Left cardiac atrium (tissue), 4 donors: ENCODE measurements at places on chromosomes 6 and 20. TPM values are rescaled to one million over a fixed set of nuclear protein-coding genes. Genes with fewer than 3 reads are reported as not detected.
A peak's percentile ranks its signal among the peaks of the same experiment; 100 is the strongest.

The MCHR2 gene
- total RNA-seq: not detected

DNA sequence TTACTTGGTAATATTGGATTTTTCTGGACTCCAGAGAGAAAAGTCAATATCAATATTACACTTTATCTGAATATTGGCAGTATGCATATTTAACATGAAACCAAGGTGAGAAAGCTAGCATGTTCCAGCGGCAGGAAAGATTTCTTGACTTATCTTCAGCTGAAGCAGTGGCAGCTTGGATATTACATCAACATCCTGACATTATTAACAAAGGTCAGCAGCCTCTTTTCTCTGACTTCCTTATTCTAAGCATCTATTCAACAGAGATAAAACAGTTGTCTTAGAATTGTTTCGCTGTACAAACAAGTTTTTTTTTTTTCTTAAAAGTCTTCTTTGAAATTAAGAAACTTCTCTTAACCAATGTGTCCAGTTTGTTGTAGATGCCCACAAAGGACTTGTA, 11.8 kb downstream of the DCBLD1 start:
- DNase-seq: no peak

- no peak for DNase-seq
Observed at GRCh38 chr6:163457637-163458561, 43.4 kb downstream of the QKI start.

The GABRR2 gene
- 0.53 TPM for total RNA-seq

The PNPLA1 gene
- total RNA-seq: not detected

DNA sequence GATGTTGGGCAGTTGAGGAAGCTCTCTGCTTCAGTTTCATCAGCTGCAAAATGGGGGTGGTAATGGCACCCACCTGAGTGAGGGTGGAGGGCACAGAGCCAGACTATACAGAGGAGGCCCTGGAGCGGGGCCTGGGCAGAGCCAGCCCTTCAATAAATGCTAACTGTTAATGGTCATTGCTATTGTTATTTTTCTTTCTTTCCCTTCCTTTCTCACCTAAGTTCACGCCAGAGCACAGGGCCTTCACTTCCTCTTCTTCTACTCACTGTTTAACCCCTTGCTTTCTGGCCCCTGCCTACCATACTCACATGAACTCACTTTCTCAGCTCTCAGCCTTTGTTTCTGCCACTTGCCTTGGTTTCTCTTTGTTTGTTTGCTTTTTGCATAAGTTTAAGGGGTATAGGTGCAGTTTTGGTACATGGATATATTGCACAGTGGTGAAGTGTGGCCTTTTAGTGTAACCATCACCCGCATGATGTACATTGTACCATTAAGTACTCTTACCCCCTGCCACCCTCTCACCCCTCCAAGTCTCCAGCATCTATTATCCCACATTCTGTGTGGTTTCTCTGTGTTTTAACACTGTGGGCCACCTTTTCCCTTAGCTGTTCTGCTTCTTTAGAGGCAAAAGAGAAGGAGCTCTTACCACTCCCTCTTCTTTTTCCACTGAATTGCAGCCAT, 7.5 kb upstream of the RREB1 start:
- no peak for DNase-seq

- no peak for DNase-seq
Observed at GRCh38 chr20:3309226-3309625, 70.2 kb upstream of the SLC4A11 start.

The SEL1L2 gene
- 0.91 TPM for total RNA-seq

- no peak for DNase-seq
Observed at GRCh38 chr20:2101057-2101864, at the start of gene STK35. TSS of gene STK35 (plus strand) at chr20:2101827. CDS start at chr20:2101882, 55 bp downstream.

GRCh38 chr6:159529934-159530333, 163.1 kb downstream of the SOD2 start:
- DNase-seq: no peak

DNA sequence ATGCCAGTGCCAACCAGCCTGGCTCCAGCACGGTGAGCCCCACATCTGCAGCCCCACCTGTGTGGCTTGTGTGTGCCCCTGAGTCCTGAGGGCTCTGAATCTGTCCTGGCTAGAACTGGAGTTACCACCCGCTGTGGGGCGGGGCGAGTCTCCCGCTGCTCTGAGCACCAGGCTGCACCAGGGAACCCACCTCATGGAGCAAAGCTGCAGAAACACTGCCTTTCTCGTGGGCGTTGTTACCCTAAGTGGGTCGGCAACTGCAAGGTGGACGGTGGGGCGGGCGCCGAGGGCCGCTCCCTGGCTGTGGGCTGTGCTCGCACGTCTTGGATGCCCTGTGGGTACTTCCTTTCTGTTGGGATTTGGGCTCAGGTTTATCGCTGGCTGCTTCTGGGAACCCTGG, 12.7 kb upstream of the ZBTB46 start:
- DNase-seq: no peak

The ABHD16B gene
- not detected for total RNA-seq

- no peak for DNase-seq
Observed at GRCh38 chr20:32441638-32442037, 83.5 kb downstream of the ASXL1 start.

DNA sequence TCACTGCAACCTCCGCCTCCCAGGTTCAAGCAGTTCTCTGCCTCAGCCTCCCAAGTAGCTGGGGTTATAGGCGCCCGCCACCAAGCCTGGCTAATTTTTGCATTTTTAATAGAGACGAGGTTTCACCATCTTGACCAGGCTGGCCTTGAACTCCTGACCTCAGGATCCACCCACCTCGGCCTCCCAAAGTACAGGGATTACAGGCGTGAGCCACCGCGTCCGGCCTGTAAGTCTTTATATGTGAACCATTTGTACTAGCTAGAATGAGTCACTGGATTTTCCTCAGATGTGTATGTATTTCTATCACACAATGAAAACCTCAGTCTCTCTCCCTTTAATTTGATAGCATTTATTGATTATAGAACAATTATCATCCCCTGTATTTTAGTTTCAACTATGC, 34.0 kb downstream of the ITCH start:
- DNase-seq: no peak

DNA sequence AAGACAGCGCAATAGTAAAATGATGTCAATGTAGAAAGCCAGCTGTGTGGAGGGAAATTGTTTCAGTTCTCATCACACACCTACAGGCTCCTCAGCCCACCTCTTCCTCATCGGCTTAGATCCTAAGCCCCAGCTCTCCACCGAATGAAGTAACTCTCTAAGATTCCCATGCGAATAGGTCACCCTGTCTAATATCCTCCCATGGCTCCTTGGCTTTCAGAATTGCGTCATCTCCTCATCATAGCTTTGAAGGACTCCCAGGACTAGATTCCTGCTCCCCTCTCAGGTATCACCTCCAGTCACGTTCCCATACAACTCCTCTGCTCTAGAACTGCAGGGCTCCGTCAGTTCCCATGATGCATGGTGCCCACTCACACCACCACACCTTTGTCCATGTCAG, 16.2 kb upstream of the SLC22A16 start:
- DNase-seq: no peak

The COL11A2 gene
- 0.94 TPM for total RNA-seq

The DDR1 gene
- 60.2 TPM for total RNA-seq

The SIRPB1 gene
- 1.7 TPM for total RNA-seq

- no peak for DNase-seq
Observed at GRCh38 chr6:70415660-70416059, 2.4 kb downstream of the FAM135A start.

- no peak for DNase-seq
Observed at GRCh38 chr6:44917430-44917829, 410.7 kb upstream of the RUNX2 start.

DNA sequence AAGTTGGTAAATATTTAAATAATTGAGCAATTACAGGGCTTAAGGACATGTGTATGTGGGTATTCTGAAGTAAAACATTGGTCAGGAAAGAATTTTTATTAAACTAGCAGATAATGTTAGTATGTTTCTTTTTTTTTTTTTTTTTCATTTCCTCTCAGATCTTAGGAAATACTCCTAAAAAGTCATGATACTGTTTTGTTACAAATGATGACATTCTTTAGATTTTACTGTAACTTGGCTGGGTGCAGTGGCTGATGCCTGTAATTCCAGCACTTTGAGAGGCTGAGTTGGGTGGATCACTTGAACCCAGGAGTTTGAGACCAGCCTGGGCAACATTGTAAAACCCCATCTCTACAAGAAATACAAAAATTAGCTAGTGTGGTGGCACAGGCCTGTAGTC, 41.5 kb downstream of the CDC40 start:
- DNase-seq: no peak

DNA sequence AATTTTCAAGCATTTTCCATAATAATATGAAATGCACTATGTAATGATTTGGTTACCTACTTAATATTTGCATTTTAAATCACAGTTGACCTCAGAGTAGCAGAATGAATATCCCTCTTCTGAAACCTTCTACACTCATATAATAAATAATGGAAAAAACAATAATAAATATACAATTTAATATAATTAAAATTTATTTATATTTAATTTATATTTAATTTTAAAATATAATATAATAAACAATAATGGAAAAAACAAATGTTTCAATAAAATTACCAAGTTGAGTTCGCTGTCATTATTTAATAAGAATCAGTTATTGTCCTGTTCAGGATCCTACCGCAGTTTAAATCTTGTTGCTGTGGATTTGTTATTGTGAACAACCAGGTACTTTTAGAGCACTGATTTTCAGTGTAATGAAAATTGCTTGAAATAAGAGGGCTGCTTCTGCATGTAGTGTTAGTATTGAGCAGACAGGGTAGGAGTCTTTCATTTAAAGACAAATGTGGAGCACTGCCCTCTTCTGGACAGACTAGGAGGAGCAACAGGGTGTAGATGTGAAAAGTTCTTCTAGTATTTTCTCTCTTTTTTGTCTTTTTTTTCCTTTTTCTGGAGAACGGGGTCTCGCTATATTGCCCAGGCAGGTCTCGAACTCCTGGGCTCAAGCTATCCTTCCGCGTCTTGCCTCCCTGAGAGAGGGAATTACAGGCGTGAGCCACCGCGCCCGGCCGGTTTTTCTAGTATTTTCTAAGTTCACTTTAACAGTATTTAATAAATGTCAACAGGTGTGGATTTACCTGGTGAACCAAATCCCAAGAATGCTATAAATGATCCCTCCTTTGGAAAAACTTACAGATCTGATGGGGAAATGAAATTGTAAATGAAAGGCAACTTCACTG, 13.6 kb downstream of the TRAPPC3L start:
- peak; percentile 48 for DNase-seq

DNA sequence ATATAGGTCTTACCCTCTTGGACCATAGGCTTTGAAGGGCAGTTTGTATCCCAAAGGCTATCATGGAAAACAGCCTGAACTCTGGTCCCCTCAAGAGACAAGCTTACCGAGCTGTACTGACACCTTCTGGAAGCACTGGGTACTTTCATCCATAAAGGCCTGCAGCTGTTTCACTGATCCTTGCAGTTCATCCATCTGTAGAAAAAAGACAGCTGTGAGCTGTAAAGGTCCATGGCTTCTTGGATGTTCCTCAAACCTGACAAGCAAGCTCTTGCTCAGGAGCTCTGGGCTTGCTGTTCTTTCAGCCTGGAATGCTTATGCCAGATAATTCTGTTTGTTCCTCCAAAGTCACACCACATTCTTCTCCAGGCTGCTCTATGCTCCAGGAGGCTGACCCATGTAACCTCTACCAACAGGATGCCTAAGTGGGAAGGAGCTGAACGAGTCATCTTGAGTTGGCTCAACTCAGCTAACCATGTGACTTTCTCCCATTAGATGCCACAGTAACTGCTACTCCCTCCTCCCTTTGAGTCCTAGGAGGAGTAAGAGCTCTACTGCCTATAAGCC, 8.8 kb upstream of the NDRG3 start:
- DNase-seq: no peak

The L3MBTL3 gene
- 3.7 TPM for total RNA-seq

- no peak for DNase-seq
Observed at GRCh38 chr6:7119272-7119801, 11.6 kb downstream of the RREB1 start.

The MAPK13 gene
- total RNA-seq: 4.6 TPM

GRCh38 chr20:2005359-2005758, 11.5 kb upstream of the PDYN start:
- no peak for DNase-seq

DNA sequence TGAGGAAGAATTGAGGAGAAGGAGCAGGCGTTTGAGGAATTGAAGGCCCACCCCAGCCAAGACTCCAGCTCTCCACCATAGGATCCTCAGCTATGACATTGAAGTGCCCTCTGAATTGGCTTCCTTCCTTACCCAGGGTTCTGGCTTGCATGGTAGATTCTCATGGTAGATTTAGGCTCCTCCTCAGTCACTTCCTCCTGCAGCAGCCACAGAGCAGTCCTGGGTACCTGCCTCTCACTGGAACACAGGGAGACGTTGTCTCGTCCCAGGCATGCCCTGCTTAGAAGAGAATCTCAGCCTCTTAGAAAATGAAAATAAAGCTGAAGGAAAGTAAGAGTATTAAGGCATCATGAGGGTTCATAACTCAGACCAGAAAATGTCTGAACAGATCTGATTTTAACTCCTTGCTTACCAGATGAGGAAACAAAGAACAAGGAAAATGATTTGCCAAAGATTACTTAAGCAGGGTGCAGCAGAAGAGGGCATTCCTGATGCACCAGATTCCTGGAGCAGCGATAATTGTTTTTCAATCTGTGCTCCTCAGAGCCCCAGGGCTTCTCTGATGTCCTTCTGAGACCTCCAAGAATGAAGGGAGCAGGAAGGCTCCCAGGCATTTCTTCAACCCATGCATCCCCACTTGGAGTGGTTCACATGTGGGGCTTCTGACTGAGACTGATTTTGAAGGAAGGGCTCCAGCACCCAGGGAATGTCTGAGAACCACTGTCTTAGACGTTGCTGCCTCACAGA, 219.8 kb downstream of the HIVEP2 start:
- no peak for DNase-seq

DNA sequence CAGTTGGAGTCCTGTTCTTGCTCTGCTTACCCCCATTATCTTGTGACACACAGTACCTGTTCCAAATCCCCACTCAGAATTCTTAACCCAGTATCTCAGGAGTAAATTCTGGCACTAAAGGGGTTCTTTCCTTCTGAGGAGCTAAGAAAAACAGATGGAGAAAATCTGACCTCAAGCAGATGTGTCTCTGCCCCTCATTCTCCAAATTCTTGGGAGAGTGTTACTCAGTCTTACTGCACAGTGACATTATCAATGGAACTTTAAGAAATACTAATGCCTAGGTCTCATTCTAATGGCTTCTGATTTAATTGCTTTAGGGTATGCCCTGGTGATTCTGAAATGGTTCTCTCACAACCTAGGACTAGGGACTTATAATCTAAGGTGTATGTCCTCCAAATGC, 40.6 kb upstream of the PTPRK start:
- DNase-seq: no peak

GRCh38 chr20:37108676-37109075, 12.9 kb upstream of the RBL1 start:
- no peak for DNase-seq

DNA sequence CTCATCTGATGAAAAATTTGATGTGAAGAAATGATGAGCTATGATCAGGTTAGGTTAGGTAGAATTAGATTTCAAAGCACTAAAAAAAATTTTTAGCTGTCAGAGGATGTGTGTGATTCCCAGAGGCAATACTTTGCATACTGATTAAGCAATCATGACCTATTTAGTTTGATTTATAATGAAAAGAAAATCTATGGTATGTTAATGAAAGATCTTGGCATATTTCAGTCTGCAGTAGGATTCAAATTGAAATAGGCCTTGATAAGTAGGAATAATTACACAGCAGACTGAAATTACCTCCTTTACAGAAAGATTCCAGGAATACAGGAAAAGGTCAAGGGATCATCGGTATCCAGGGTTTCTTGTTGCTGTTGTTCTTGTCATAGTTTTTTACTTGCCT, 69.3 kb downstream of the HDDC2 start:
- DNase-seq: no peak

The POPDC3 gene
- total RNA-seq: 35.5 TPM

GRCh38 chr6:156060013-156060412, 604.4 kb upstream of the NOX3 start:
- no peak for DNase-seq

- DNase-seq: no peak
Observed at GRCh38 chr6:81735756-81736380, 16.6 kb downstream of the TENT5A start.
